ENCODE measurements at places on chromosomes 11 and 22.

DNA sequence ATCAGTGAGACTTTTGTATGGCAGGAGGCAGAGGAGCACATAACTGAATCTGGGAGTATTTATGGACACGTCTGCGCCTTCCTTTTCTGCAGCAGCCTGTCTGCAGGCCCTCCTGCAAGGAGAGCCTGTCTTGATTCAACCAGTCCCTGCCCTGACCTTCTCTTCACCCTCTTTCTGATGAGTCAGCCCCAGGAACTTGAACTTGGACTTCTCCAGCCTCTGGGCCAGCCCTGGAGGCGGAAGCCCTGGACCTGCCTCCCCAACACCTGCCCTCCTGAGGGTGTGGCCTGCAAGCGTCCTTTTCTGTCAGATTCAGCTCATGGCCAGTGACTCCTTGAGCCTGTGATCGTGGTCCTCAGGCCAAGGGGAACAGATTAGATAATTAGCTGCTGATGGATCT, 20.0 kb downstream of the DAGLA start:
- DNase-seq, result peak; percentile 77

DNA sequence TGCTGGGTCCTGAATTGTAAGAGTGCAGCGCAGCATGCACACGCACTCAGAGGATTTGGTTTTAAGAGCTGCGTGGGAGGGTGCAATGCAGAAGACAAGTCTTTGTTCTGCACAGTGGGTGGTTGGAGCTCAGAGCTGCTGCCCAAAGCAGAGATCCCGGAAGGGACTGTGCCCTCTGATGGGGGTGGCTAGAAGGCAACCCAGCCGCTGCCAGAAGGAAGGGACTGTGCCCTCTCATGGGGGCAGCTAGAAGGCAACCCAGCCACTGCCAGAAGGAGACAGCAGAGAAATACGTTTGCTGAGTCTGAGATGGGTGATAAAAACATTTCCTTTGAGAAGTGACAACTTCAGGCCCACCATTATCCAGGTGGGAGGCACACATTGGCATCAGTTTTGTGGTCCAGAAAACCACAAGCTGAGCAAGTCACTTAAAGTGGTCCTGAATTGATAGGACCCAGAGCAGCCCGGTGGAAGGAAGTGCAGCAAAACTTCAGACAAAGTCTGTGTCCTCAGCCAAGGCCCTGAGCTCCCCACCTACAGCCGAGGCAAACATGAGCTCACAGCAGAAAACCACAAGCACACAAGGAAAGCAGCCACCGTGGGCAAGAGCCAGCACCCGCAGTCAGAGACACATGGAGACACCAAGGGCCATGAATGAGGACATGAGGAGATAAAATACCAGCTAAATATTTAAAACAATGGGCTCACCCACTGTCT, 4.3 kb downstream of the KRTAP5-6 start:
- no peak for DNase-seq

GRCh38 chr11:31702966-31703365, 108.2 kb downstream of the PAX6 start:
- peak; percentile 55 for DNase-seq

GRCh38 chr11:120712014-120712413, 200.5 kb downstream of the GRIK4 start:
- DNase-seq, result no peak

DNA sequence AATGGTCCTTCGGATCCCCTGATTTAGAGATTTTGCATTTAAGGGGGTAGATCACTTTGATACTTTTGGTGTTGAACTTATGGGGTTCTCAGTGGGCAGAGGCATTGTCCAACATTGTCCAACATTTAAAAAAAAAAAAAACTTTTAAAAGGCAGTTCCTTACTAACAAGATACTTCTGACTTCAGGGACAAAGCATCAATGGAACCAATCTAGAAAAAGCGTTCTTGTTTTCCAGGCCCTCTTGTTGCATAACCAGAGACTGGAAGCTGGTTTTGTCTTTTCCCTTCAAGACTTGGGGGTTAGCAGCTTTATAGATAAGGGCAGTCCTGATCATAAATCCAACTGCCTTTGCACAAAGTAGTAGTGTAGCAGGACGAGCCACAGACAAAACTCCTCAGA, 40.4 kb downstream of the ACER3 start:
- DNase-seq, result no peak

GRCh38 chr11:36469881-36470802, 39.9 kb downstream of the TRAF6 start:
- DNase-seq, result peak; percentile 63

- peak; percentile 59 for DNase-seq
Measured at GRCh38 chr11:121741761-121742361, 289.1 kb upstream of the SORL1-AS1 start.

DNA sequence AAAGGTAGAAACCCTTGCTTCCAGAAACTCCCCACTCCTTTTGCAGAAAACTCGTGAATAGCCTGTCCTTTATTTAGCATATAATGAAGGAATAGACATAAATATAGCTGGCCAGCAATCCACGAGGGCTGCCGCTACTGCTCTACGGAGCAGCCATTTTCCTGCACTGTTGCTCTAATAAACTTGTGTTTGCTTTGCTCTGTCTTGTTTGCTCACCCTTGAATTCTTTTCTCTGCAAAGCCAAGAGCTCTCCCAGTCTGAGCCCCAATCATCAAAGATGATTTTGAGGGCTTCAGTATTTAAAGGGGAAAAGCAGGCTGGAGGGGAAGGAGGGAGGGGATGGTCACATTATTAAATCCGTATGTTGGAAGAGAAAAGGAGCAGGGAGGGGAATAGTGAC, 16.6 kb upstream of the CHKA start:
- DNase-seq, result peak; percentile 35

DNA sequence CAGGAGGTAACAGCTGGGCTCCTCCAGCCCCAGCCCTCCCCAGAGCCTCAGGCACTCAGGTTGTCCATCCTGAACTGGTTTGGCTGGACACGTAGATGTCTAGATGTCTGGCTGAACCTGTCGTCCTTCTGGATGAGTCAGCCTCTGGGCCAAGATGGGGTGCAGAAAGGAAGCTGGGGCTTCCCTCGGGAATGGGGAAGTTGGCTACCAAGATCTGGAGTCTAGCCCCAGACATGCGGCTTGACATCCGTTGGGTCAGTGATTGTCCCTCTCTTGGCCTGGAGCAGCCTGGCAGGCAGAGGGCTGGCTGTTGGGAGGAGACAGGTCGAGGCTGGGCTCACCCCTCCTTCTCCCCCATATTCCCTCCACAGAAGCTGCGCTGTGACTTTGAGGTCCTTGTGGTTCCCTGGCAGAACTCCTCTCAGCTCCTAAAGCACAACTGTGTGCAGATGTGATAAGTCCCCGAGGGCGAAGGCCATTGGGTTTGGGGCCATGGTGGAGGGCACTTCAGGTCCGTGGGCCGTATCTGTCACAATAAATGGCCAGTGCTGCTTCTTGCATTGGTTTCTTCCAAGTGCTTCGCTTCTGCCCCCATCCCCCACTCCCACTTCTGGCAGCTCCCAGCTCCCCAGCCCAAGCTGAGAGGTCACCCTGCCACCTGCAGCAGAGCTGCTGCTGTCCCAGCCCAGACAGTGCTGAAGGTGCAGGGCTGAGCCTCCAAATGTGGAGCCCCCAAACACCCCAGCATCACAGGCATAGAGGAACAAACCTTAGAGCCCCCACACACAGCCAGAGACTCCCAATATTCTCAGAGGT, 1.3 kb downstream of the CST6 start:
- no peak for DNase-seq

DNA sequence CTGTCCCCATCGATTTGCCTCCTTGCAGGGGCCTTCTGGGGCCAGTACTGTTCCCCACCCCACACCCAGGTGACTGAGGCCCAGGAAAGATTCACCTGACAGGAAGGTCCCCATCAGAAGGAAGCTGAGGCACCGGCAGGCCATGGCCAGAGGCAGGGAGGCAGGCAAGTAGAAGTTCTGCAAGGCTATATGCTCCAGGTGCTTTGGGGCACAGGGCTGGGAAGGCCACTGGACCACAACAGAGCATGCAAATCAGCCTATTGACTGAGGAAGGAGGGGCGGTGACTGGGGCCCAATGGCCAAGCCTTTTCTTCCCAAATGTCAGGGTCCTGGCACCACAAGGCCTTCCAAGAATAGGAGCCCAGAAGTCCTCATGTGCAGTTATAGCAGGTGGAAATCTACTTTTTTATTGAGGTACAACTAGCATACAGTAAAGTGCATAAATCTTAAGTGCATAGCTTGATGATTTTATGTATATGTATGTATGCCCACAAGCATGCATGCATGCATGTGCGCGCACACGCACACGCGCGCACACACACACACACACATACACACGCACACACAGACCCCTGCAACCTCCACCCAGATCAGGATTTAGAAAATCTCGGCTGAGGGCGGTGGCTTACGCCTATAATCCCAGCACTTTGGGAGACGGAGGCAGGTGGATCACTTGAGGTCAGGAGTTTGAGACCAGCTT, at the start of gene VPREB3:
Gene VPREB3, minus strand, starts transcription at position 206 of the 700 bp plus-strand sequence. Its CDS starts 62 bp downstream, at position 144.
- no peak for DNase-seq

GRCh38 chr11:132452616-132453015, 1079.7 kb downstream of the OPCML start:
- DNase-seq, result no peak

GRCh38 chr22:19057999-19058491, 64.2 kb downstream of the DGCR2 start:
- no peak for DNase-seq

GRCh38 chr11:110757962-110758755, 45.9 kb upstream of the ARHGAP20 start:
- no peak for DNase-seq

GRCh38 chr11:117878314-117878938, 2.0 kb upstream of the FXYD6 start:
- DNase-seq, result no peak

- DNase-seq, result no peak
Measured at GRCh38 chr11:35173616-35174566, 34.9 kb downstream of the CD44 start.

GRCh38 chr11:32561835-32562234, 21.8 kb upstream of the EIF3M start:
- no peak for DNase-seq

DNA sequence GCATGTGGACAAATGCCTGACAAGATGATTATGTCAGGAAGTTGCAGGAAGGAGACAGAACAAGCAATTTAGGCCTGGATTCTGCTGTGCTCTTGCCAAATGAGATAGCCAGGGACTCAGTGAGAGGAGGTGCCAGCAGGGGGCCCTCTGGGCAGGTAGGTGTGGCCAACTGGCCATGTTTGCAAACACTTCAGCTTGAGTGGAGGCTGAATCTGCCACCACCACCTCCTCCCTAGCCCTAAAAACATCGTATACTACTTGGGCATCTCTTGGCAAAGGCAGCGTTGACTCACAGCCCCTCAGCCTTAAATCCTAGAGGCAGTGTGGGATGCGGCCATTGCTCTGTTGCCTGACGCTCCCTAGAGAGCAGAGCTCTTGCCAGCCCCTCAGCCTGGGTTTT, 95.1 kb upstream of the PLET1 start:
- DNase-seq, result peak; percentile 38

GRCh38 chr22:31103111-31103510, 4.3 kb downstream of the SELENOM start:
- DNase-seq, result peak; percentile 21

GRCh38 chr11:105447936-105448702, 161.8 kb upstream of the GRIA4 start:
- DNase-seq, result no peak

GRCh38 chr11:69384251-69385143, 90.5 kb downstream of the MYEOV start:
- no peak for DNase-seq

- DNase-seq, result no peak
Measured at GRCh38 chr22:20223421-20224255, 44.5 kb downstream of the RTN4R start.

DNA sequence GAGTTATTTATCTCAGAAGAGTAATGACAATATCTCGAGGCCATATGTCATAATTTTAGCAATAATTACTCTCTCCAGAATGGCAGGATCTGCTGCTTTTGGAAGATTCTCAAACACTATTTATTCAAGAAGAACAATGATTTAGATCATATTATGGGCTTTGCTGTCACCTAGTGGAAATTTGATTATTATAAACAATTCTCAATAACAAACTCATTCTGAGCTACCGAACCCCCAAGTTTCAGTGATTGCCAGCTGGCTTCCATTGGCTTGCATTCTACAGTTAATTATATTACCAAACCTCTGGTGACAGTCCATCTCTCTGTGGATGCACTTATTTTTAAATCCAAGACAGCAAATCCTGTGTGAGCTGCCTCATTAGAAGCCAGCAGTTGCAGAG, 27.9 kb upstream of the SLC36A4 start:
- peak; percentile 50 for DNase-seq

- DNase-seq, result no peak
Measured at GRCh38 chr11:2105511-2105910, 33.7 kb downstream of the IGF2 start.

DNA sequence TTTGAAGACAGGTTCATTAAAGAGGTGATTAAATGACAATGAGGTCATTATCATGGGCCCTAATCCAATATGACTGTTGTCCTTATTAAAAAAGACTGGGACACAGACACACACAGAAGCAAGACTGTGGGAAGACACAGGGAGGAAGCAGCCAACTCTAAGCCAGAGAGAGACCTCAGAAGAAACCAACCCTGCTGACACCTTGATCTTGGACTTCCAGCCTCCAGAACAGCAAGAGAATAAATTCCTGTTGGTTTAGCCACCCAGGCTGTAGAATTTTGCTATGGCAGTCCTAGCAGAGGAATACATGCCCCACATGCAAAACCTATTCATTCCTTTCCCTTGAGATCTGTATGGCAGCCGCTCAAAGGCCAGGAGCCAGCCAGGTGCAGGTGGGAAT, 35.6 kb upstream of the CACNG2 start:
- DNase-seq, result no peak

- peak; percentile 98 for DNase-seq
Measured at GRCh38 chr22:35629406-35630216, 12.5 kb upstream of the MB start.

DNA sequence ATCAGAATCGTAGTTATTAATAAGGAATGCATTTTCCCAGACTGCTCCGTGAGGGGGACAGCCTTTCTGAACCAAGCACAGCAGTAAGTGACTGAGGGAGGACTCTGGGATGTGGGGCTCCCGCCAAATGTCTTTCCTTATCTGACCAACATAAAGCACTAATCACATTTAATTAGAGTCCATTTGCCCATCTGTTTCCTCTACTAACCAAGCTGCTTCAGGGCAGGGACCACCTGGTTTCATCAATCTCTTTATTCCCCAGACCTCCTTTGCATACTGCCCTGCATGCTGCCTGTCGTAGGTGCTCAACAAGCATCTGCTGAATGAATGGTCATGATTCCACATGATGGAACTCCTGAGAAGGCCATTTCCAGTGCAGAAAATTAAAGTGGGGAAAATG, 29.4 kb downstream of the SMCO4 start:
- no peak for DNase-seq

DNA sequence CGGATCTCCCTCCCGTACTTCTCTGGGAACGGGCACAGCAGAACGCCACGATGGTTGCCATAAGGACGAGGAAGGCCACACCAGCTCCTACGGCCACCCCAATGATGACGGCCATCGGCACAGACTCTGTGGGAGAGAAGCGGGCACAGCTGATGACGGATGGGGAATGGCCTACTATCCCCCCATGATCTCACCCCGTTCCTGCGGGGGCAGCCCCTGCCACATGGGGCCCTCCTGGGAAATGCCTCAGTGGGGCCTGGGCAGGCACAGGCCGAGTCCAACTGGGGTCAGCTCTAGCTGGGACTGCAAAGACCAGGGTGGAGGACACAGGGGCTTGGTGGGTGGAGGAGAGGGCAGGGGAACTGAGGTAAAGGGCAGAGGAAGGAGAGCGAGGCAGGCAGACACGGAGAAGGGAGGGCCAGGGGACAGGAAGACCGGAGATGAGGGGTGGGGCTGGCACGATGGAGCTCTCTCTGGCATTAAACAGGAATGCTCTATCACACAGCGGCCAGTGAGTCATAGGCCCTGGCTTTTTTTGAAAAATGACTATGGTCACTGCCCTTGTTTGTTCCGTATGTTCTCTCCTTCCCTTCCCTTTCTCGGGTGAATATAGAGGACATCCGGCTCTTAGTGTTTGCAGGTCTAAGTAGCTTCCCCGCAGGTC, 76.0 kb downstream of the ST3GAL4 start:
- DNase-seq, result peak; percentile 93
